Peyer's patch (tissue), 4 donors: ENCODE measurements at places on chromosomes 12 and 14. TPM values are rescaled to one million over a fixed set of nuclear protein-coding genes. Genes with fewer than 3 reads are reported as not detected.

TNS2 gene
- total RNA-seq: 29.2 TPM

LUM gene
- 40.5 TPM for total RNA-seq

AICDA gene
- 1.8 TPM for total RNA-seq

TBC1D30 gene
- 16.8 TPM for total RNA-seq

MMAB gene
- 30.8 TPM for total RNA-seq

IFNG gene
- not detected for total RNA-seq

CLEC14A gene
- total RNA-seq: 9.3 TPM

BBS10 gene
- total RNA-seq: 2.5 TPM
